ENCODE measurements at places on chromosomes 12 and 14.
A peak's percentile ranks its signal among the peaks of the same experiment; 100 is the strongest.

GRCh38 chr12:109125791-109126190 lies 9.4 kb downstream of the ACACB start:
- DNase-seq: no peak

DNA sequence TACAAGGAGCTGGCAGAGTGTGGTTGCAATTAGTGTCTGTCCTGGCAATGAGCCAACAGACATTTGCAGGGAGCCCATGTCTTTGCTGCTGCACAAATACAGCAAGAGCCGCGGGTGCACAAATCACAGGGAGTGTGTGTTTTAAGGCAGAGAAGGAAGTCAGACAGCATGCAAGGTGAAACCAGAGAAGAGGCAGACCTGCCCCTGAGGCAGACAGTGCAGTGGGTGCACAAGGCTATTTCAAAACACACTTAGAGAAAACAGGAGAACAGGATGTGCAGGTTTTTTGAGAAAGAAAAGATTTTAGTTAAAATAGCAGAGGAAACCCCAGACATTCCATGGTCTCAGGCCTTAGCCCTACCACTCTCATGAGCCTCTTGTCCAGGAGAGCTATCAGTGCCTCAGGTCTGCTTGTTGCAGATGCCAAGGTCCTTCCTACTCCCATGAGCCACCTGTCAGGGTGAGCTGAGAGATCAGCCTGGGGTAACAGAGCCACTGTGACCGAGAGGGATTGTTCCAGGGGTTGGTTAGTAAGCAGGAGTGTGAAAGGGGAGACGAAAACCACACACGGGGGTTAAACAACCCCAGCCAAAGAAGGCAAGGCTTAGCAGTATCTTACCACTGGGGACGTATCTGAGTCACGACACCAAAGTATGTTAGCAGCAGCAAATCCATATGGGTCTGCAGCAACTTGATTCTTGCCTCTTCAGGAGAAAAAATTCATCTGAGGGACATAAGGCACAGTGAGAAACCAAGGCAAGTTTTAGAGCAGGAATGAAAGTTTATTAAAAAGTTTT lies 78.1 kb downstream of the C14orf132 start:
- DNase-seq: no peak

DNA sequence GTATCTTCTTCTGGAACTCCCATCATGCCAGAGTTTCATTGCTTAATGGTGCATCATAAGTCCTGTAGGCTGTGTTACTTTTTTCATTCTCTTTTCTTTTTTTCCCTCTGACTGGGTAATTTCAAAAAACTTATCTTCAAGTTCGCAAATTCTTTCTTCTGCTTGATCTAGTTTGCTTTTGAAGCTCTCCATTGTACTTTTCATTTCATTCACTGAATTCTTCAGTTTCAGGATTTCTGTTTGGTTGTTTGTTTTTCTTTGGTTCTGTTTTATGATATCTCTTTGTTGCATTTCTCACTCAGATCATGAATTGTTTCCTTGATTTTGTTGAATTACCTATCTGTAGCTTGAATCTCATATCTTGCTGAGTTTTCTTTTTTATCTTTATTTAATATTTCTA lies 83.3 kb upstream of the PRMT8 start:
- no peak for DNase-seq

DNA sequence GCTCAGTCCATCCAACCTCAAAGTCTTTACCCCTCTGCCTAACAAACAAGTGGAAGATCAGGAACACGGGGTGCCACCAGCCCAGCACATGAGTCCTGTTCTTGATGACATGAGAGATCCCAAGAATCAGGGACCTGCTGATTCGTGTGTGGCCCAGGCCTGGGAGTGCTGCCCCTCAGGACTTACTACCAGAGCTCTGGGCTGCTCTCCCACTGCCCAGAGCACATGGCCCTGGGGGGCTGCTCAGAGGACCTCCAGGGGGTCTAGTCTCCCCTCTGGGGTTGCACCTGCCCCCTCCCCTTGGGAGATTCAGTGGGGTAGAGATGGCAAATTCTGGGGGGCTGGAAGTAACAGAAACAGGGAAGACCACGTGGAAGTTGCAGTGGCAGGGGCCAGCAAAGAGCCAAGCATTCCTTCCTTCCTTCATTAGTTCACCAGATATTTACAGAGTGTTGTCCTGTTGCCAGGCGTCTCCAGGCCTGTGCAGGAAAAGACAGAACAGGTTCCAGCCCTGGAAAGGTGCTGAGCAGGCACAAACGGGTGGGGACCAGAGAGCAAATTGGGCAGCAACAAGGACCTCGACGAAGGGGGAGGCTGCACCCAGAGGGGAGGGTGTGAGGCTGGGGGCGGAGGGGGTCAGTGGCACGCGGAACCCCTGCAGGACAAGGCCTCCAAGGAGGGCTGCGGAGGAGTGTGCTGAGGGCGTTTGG lies 45.1 kb upstream of the MEG3 start:
- DNase-seq: no peak

DNA sequence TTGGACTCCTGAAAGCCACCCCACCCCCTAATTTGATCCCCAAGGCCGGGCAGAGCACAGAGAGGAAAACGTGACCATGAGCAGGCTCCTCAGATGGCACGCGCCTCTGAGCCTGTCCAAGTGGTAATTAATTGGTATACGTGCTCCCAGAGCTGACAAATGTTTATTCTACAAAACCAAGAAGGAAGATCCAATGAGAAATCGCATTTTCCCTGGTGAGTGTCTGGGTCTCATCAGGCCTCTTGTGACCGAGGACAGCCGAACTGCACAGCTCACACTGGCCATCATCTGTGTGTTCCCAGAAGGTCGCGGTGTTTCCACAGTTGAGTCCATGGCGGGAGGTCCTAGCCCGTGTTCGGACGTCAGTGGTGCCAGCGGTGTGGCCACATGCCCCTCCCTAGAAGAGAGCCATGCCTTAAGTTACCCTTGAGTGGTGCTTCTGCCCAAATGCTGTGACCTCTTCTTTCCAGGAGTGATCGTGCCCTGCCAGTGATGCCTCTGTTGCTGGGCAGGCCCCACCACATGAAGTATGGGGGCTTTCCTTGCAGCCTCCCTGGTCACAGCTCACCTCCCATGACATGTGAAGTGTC lies 317.5 kb upstream of the RTL1 start:
- DNase-seq: no peak

DNA sequence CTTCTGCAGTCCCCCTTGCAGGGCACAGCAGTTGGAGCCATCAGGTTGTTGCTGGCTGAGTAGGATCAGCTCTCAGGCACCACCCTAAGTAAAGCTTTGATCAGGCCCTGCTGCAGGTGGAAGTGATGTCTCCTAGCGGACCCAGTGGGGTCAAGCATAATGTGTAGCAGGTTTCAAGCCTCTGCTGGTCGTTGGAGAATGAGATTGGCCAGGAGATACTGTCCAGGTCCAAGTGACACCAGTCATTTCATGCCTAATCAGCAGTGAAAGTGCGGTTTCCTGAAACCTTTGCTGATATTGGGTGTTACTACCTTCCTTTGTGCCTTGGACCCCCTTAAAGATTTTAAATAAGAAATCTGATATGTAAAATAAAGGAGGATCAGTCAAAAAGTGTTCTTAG lies 72.6 kb downstream of the SUSD6 start:
- no peak for DNase-seq

DNA sequence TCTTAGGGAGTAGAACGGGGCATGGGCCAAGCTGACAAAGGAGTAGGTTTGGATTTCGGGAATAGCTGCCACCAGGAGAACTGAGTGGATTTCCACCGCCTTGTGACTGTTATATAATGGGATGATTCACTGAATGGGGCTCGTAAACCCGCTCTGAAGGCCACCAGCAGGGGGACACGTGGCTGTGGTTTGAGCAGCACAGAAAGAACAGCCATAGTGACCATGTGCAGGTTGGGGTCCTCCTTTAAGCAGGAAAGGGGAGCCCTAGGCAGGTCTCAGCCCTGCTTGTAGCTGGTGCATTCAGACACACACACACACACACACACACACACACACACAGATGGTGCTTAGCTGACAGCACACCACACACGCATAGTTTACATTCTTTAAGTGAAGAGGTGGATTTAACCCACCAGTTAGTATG lies 8.6 kb upstream of the ASB2 start:
- DNase-seq: no peak

- no peak for DNase-seq
Measured at GRCh38 chr14:65819569-65819968, 407.0 kb downstream of the FUT8 start.

DNA sequence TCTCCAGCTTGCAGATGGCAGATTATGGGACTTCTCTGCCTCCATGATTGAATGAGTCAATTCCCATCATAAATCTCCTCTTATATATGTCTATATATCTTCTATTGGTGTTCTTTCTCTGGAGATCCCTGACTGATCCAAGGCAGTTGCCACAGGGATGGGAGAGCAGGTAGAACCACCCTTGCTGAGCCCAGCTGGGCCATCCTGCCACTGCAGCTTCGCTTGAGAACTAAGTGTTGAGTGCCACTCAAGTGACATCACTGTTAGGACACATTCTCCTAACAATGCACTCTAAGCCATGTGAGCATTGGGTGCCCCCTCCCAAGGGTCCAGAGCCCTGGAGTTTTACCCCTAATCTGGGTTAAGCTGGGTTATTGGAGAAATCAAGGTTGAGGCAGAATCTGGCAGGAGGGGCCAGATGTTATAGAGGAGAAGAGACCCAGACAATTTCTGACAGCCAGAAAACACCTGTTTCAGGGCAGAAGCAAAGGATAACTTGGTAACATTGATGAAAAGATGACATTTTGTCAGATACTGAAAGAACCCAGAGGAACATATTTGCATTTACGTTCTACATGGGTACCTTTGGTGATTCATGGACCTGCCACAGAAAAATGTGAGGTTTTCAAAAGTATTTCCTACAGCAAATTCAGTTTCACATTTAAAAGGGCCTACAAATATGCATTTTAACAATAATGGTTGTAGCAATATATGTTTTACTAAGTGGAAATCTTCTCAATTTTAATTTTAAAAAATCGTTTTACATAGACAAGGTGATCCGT lies 57.2 kb upstream of the MAX start:
- no peak for DNase-seq

- peak; percentile 40 for DNase-seq
Measured at GRCh38 chr14:45716572-45716971, 463.6 kb upstream of the MIS18BP1 start.

GRCh38 chr14:68404146-68404527 lies 388.7 kb downstream of the ZFP36L1 start:
- no peak for DNase-seq

DNA sequence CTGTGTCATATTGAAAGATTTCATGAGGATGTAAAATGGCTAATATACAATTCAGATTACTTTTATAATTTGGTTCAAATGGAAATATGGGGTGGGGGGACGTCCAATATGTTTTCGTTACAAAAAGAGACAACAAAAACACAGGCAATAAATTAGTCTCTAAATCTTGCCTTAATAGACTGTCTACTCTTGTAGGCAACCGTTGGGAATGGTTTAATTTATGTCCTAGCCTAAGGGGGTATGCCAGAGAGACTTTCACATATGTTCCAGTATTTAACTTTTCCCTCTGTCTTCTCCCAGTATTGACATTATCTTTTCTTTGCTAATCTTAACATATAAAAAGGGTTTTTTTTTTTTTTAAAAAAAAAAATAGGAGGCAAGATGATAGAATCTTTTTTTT lies 41.5 kb upstream of the LIN7A start:
- no peak for DNase-seq

GRCh38 chr14:100981809-100982208 lies 78.3 kb upstream of the RTL1 start:
- DNase-seq: no peak

DNA sequence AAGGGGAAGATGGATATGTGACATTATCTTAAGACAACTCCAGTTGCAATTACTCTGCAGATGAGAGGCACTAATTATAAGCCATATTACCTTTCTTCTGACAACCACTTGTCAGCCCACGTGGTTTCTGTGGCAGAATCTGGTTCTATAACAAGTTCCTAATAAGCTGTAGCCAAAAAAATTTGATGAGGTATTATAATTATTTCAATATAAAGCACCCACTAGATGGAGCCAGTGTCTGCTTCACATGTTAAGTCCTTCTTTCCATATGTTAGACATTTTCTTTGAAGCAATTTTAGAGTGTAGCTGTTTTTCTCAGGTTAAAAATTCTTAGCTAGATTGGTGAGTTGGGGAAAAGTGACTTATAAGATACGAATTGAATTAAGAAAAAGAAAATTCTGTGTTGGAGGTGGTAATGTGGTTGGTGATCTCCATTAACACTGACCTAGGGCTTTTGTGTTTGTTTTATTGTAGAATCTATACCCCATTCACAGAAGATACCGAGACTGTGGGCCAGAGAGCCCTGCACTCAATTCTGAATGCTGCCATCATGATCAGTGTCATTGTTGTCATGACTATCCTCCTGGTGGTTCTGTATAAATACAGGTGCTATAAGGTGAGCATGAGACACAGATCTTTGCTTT lies 36.9 kb downstream of the PSEN1 start:
- peak; percentile 27 for DNase-seq

DNA sequence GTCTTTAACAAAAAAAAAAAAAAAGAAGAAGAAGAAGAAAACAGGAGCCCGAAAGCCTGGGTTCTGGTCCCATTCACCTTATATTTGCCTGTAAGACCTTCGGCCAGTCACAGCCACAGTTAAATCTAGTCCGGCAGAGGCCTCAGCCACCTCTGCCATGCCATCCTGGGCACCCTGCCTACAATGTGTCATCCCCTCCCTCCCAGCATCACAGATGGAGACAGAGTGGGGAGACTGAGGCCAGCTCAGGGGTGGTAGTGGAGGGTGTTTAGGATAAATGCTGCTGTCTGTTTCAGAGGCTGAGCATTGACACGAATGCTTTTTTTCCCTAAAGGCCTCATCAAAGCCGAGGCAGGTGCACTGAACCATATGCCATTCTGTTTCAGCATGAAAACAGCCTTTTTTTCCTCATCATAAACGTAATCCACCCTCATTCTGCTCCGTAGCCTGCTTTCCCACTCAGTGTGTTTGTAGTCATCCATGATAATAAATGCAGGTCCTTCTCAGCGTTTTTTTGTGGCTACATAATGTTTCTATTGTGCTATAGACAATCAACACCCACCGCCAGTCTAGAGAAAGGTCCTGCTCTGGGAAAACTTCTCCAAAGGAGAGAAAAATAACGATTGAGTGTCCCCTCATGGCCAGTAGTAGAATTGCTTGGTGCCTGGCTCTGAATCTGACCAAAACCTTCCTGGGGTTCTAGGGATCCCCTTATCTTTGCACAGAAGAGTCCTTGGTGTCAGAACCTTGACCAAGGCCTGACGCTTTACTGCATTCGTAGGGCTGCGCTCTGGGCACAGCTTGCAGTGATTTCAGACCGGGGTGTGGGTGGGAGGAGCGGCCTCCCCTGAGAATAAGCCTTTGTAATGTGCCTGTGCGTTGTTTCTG lies 41.1 kb upstream of the TSPAN9 start:
- DNase-seq: no peak

DNA sequence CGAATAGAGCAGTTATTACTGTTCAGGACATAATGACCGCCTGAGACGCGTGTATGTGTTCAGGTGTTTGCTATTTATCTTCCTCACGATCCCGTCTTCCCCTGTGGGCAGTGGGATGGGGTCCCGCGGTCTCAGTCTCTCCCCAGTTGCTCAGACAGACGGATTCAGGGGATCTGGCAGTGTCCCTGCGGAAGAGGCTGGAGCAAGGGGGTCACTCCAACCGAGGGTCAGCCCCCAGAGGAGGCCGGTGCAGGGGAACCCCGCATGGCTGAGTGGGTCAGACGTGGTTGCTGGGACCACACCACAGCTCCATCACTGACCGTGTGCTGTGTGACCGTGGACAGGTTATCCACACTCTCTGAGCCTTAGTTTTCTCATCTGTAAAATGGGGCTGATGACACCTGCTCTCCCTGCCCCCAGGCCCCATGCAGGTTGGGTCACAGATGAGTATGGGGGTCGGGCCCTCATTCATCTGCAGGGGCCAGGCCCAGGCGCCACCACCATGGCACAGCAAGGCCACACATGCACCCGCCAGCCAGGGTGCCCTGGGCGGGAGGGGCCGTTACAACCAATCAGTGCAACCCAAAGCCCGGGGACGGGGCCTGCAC lies 5.2 kb downstream of the MMP17 start:
- DNase-seq: no peak

All from renal cortex interstitium (tissue), 15 donors.